ENCODE measurements at places on chromosomes 5 and 9.

GRCh38 chr9:28810388-28811075 lies 1237.3 kb upstream of the C9orf72 start:
- no peak for DNase-seq

DNA sequence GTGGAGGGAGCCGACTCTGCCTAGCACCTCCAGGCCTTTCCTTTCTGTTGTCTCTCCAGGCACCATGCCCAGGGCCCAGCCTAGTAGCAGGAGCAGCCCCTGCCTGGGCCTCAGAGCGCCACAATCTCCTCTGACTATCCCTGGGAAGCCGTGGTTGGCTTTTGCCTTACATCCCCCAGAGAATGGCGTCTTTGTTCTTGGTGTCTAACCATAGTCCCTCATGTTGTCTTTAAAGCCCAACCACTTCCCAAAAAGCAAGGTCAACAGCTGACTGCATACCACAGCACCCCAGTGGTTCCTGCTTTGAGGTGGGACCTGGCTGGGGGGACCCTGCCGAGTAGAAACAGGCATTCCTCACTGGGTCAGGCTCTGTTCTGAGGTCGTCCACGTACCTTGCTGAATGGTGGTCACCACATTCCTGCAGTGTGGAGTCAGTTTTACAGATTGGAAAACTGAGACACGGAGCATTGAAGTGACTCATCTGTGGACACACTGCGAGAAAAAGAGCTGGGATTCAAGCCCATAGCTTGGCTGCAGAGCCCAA lies 13.7 kb upstream of the CERCAM start:
- DNase-seq: no peak

DNA sequence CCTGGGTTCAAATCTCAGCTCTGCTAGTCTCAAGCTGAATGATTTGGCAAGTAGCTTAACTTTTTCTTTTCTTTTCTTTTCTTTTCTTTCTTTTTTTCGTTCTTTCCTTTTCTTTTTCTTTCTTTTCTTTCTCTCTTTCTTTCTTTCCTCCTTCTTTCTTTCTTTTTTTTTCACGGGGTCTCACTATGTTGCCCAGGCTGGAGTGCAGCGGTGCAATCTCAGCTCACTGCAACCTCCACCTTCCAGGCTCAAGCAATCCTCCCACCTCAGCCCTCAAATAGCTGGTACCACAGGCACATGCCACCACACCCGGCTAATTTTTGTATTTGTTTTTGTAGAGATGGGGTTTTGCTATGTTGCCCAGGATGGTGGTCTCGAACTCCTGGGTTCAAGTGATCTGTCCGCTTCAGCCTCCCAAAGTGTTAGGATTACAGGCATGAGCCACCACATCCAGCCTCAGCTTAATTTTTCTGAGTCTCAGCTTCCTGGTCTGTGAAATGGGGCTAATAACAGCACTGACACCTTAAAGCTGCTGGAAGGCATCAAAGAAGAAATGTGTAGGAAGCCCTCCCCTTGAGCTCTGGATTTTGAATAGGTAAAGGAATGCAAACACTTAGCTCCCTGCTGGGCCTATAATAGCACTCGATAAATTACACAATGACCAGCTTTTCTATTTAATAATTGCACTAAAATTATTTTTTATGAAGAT lies 17.5 kb upstream of the PPARGC1B start:
- DNase-seq: no peak

GRCh38 chr5:158482125-158482524 lies 617.6 kb downstream of the EBF1 start:
- no peak for DNase-seq

GRCh38 chr9:2709645-2710101 lies 7.6 kb upstream of the KCNV2 start:
- DNase-seq: no peak
